ENCODE measurements at places on chromosomes 4 and X. TPM values are rescaled to one million over a fixed set of nuclear protein-coding genes. Genes with fewer than 3 reads are reported as not detected.

GPM6B gene
- total RNA-seq = 37.8 TPM

FRMPD3 gene
- total RNA-seq = 0.06 TPM

KLF3 gene
- total RNA-seq = 40.3 TPM

SMIM10 gene
- 8.9 TPM for total RNA-seq

DNA sequence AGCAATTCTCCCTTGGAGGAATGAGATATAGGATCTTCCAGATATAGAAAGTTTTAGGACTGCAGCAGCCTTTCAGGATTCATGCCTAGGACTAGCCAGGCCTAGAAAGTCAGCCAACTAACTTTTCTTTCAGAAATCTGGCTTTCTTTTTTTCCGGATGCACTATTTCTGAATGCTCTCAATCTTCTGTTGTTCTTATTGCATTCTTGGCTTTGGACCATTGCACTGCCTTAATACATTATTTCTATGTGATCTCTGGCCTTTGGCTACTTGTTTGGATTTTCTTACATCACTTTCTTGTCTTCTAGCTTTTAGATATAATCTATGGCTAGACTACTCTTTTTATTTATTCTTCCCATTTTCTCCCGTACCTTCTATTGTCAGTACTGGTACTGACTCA lies 813.1 kb upstream of the HTR2C start:
- DNase-seq = no peak

GRCh38 chr4:10024303-10024702 lies 3.0 kb upstream of the SLC2A9 start:
- DNase-seq = no peak

DNA sequence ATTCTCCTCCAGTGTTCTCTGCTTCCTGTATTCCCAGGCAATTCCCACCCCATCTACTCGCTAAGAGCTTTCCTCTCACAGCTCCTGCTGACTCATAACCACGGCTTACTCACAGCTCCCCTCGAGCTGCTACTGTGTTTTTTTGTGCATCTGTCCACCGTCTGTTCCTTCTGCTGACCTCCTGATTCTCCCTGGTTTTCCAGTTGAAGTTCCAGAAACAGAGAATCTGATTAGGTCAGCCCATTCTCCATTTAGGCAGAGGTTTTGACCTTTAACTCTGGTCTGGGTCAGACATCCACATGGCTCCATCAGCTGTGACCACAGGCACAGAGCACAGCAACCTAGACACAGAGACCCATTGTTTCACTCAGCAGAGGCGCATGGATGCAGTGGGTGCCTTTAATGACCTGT lies 5.5 kb upstream of the SMIM20 start:
- DNase-seq = no peak

GRCh38 chr4:10629394-10629793 lies 55.2 kb downstream of the CLNK start:
- no peak for DNase-seq
